ENCODE measurements at places on chromosomes 7 and 10.

- no peak for DNase-seq
Observed at GRCh38 chr10:132381741-132382140, 15.3 kb upstream of the PWWP2B start.

DNA sequence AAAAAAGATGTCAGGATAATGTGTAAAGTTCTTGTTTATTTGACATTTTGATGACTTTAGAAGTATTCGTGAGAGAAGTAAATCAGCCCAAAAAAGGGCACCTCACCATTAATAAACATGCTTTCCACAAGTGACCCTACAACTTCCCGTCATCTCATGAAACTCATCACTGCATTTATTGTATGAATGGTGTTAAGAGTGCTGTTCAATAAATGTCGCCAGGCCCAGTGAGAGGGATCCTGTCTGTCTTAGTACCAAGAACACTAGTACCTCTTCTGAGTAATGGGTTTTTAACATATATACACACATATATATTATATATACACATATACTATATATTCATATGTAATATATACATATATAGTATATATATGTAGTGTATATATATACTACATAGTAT lies 61.9 kb downstream of the TMEM26 start:
- DNase-seq, result no peak

DNA sequence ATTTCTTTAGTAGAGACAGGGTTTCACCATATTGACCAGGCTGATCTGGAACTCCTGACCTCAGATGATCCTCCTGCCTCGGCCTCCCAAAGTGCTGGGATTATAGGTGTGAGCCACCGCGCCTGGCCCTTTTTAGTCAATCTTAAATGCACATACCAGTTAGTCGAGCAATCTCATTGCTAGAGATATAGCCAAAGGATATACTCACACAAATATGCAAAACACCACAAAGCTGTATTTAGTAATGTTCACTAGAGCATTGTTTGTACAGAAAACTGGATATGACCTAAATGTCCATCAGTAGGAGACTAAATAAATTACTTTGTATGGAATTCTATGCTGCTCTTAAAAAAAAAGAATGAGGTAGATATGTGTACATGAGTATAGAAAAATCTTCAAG lies 24.5 kb upstream of the IL6 start:
- no peak for DNase-seq

DNA sequence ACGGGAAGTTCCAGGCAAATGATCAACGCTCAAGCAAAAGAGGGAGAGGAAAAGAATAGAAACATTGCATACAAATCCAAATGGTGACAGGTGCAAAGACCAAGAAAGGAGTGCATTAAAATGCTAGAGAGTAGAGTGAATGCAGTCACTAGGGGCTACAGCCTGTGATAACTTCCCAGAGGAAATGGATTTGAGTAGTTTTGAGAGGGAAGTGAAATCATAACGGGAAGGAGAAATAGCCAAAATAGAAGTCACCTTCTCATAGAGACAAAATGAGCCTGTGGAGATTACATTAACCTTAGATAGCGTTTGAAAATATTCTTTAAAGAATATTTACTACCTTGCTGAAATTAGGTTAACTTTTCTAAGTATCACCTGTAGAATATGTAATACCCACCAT lies 26.5 kb downstream of the NUP42 start:
- DNase-seq, result no peak

DNA sequence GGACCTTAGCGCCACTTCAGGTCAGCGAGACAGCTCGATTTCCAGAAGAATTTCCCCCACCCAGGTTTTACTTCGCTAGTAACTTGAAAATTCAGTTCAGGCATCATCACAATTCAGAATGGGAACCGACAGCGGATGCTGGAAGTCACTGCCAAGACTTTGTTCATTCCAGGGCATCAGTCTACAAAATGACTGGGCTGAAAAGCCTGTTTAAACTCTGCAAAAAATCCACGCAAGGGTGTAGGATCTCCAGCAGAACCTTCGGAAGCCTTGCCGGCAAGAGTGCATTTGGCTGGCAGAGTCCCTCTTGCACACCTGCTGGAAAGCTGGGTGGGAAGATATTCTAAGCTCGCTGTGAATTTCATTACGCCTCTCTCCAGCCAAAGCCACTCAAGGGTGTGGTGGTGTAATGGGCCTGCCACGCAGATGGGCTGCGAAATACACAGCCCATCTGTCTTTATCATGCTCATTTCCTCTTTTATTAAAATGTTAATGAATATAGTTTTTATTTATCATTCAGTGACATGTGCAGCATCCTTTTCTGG lies 672.0 kb upstream of the FOXK1 start:
- DNase-seq, result no peak

- DNase-seq, result no peak
Observed at GRCh38 chr7:154649434-154649833, 353.5 kb downstream of the PAXIP1 start.

DNA sequence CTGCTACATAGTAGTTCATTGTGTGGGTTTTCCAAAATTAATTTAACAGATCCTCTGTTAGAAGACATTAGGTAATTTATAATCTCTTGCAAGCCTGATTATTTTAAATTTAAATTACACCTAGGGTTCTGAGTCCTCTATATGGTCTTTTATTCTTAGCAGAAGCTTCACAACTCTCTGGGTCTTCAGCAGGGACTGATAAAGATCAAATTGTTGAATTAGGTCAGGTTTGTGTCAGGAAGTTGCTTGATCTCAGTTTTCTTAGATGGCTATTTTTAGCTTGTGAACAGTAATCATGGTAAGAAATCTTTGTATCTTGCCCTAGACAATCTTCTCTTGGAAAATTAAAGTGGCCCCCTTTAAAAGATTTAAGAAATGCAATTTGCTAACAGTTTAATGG lies 183.1 kb upstream of the HDAC9 start:
- no peak for DNase-seq

- DNase-seq, result no peak
Observed at GRCh38 chr7:158991824-158992621, 135.7 kb downstream of the DYNC2I1 start.

- DNase-seq, result no peak
Observed at GRCh38 chr7:45187946-45188411, 30.4 kb downstream of the RAMP3 start.

- no peak for DNase-seq
Observed at GRCh38 chr7:158992759-158993158, 136.4 kb downstream of the DYNC2I1 start.

- peak; percentile 7 for DNase-seq
Observed at GRCh38 chr10:79904671-79905321, 44.1 kb downstream of the SFTPD start.

DNA sequence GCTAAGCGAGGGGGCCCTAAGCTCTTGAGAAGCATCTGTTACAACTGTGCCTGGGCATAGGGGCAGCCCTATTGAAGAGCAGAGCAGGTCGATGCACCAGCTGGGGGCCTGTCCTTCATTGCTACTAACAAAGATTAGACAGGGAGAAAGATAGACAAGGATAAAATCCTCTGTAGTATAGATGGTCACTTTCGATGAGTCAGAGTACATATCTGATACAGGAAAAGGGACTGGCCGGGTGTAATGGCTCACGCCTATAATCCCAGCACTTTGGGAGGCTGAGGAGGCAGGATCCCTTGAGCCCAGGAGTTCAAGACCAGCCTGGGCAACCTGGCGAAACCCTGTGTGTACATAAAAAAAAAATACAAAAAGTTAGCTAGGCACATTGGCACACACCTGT lies 13.6 kb downstream of the OPTN start:
- peak; percentile 2 for DNase-seq

GRCh38 chr10:70513848-70514309 lies 35.3 kb downstream of the PALD1 start:
- DNase-seq, result no peak

DNA sequence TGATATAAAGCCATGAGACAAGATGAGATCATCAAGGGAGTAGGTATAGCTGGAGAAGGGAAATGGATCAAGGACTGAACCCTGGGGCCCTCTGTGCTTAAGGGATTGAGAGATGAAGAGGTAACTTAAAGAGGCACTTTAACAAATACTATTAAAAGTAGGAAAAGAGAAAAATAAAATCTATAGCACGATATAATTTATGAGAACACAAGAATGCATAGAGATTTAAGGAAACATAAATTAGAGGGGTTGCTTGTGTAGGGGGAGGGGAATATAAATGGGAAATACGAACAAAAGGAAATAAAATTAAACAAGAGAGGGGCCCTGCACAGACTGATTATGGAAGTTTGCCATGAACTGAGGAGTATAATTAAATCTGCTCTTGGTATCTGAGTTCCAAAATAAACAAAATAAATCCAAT lies 15.6 kb upstream of the LRRC17 start:
- no peak for DNase-seq

DNA sequence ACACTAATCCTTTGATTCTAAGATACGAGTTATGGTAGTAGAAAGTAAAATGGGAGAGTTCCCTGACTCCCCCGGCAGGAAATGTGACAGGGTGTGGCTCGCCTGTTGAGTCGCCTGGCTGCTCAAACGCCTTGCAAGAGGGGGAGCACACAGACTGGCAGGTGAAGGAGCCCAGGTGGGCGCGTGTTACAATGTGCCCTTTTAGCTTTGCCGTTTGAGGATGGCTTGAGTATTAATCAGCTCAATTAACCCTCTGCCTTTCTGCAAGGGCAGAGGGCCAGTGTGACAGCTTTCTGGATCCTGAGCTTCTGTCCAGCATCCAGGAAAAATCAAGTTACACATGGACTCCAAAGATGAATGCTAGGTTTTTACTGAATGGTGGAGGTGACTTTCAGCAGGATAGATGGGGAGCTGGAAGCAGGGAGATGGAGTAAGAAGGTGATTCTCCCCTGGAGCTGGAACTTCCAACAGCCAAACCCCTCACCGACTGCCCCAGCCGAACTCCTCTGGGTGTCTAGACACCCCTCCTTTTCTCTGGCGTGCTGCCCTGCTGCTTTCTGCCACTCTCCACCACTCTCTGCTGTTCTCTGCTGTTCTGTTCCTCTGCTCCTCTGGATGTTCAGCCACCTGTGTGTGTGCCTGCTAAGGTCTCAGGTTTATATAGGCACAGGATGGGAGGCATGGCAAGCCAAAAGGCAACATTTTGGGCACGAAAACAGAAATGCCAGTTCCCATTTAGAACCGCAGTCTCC lies 548.8 kb upstream of the KCND2 start:
- no peak for DNase-seq

DNA sequence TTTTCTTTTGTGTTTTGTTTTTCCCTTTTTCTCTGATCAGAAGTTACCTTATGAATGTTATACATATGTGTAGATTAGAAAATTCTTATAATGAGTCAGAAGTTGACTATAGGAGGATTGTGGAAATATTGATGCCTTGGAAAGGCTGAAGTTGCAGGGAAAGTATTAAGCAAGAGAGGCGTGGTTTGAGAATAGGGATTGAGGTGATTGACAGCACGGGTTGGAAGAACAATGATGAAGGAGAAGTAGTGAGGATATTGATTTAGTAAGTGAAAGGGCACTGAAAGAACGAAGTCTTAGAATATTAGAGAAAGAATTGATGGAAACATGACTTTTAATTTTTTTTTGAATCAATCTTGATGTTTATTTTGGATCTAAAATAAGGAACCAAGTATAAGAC lies 176.0 kb downstream of the EXOC4 start:
- no peak for DNase-seq

DNA sequence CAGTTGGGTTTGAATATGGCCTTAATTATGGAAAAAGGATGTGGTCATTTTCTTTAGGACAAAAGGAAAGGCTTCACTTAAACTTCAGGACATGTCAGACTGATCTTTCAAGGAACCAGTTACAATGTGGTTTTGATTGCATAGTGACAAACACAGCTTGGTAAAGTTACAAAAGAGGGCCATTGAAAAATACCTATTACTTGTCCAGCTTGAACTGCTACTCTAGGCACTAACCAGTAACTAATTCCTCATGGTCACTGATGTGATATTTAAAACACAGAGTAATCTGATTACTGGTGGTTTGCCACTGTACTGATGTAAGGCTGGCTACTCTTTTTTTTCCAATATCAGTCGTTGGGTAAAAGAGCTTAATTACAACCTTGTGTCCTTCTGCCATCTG lies 22.6 kb downstream of the TES start:
- no peak for DNase-seq

DNA sequence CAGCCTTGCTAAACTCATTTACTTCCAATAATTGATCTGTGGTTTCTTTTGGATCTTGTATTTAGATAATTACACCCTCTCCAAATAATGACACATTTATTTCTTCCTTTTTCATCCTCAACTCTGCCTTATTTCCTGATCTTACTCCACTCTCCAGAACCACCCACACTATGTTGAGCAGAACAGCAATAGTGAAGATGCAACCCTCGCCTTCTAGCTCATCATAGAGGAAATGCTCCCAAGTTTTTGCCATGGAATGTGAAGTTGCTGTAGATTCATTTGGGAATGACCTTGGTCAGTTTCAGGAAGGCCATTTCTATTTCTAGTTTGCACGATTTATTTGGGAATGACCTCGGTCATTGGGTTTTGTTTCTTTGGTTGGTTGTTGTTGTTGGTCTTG lies 314.0 kb downstream of the PAXIP1 start:
- no peak for DNase-seq

- DNase-seq, result no peak
Observed at GRCh38 chr7:26504411-26505120, 212.9 kb downstream of the SNX10 start.

DNA sequence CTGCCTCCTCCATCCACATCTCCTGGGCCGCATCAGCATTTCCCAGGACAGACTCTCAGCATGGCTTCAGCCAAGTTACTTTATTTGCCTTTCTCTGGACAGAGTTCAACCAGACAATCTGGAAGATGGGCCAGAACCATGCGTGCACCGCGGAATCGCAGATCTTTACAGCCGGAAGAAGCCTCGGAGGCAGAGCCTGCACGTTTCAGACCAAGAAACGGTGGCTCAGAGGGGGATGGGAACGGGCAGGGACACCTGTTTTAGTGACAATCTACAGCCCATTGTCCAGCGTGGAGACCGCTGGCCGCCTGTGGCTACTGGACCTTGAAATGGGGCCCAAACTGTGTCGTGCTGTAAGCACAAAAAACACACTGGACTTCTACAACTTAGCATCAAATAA lies 3.5 kb downstream of the VIPR2 start:
- no peak for DNase-seq

DNA sequence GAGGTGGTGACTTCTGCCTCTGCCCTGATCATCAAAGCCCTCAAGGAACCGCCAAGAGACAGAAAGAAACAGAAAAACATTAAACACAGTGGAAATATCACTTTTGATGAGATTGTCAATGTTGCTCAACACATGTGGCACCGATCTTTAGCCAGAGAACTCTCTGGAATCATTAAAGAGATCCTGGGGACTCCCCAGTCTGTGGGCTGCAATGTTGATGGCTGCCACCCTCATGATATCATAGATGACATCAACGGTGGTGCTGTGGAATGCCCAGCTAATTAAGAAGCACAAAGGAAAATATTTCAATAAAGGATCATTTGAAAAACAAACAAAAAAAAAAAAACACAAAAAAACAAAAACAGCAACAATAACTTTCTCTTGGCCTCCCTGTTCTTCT lies 59.5 kb upstream of the TOMM7 start:
- DNase-seq, result no peak

DNA sequence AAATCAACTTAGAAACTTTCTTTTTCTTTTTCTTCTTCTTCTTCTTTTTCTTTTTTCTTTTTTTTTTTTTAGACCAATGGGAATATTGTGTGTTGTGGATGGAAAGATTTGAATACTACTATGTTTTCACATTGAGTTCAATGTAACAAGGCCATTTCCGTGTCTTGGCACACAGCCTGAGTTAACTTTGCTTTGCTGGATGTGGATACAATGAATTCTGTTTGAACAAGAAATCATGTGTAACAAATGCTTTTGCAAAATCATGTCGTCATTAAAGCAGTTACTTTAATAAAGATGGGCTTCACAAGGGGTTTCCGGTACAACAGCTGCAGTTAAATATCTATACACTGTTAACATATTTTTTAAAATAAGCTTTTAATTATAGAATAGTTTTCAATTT lies 13.5 kb upstream of the ENTPD1 start:
- no peak for DNase-seq

- no peak for DNase-seq
Observed at GRCh38 chr7:8762803-8763202, 329.4 kb downstream of the NXPH1 start.

Data from NCI-H524 (cell line).